Suppressor macrophage treated with lipopolysaccharide for 4 hours (primary cell): ENCODE measurements at places on chromosomes 1 and 21.

DNA sequence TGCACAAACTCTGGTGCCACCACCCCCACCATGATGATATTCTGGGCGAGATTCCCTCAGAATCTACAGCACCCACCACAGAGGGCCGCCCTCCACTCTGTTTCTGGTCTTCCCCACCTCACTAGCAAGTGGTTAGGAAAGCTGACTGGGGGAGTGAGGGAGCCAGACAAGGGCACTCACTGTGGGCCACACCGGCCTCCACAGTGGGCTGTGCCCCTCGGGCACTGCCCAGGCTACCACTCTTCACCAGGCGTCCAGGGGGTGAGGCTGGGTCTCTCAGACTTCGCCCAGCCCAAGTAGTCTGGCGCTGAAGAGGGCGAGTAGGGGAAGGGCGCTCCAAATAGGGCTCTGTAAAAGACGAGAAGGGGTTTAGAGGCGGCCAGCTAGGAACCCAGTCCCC lies 11.2 kb upstream of the GATAD2B start:
- no peak for DNase-seq

- DNase-seq, result no peak
Observed at GRCh38 chr1:239169276-239169675, 217.1 kb upstream of the CHRM3 start.

GRCh38 chr1:64895500-64895899 lies 70.8 kb downstream of the JAK1 start:
- peak; percentile 80 for DNase-seq

DNA sequence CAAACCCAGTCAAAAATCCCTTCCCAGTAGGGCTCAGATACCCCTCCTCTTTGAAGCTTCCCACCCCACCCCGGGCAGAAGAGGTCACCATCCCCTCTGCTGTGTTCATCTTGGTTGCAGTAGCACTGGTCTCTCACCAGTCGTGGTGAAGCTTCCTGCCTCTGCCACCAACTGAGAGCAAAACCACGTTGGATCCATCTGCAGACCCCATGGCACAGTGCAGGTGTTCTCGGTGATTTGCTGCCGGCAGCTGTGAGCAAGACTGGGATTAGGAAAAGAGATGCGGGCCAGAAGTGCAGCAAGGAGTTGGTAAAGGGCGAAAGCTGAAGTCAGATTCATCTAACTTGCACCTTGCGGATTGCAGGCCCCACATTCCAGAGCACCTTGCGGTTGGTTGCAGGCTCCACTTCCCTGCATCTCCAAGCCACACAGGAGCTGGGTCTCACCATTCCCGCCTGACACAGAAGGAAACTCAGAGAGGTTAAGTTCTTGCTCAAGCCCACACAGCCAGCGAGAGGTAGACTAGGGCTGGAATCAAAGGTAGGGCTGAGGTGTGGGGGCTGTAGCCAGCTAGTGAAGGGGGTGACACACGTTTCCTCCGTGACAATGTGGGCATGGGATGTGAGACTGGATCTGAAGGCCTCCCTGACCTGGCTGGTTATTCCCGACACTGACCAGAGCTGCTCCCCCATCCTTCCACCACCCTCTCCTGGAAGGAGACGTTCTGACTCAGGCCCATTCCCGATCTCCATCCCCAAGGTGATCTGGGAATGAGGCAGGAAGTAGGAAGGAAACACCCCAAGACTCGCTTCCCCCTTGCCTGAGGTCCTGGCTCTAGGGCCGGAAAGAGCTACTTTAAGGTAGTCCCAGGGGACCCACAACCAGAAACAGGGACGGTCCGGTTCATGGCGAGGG lies 3.3 kb upstream of the FAM110D start:
- no peak for DNase-seq

GRCh38 chr1:162535501-162535900 lies 26.0 kb upstream of the UAP1 start:
- DNase-seq, result no peak
